ENCODE measurements at places on chromosomes 16 and 17. TPM values are rescaled to one million over a fixed set of nuclear protein-coding genes. Genes with fewer than 3 reads are reported as not detected.
A peak's percentile ranks its signal among the peaks of the same experiment; 100 is the strongest.

DNA sequence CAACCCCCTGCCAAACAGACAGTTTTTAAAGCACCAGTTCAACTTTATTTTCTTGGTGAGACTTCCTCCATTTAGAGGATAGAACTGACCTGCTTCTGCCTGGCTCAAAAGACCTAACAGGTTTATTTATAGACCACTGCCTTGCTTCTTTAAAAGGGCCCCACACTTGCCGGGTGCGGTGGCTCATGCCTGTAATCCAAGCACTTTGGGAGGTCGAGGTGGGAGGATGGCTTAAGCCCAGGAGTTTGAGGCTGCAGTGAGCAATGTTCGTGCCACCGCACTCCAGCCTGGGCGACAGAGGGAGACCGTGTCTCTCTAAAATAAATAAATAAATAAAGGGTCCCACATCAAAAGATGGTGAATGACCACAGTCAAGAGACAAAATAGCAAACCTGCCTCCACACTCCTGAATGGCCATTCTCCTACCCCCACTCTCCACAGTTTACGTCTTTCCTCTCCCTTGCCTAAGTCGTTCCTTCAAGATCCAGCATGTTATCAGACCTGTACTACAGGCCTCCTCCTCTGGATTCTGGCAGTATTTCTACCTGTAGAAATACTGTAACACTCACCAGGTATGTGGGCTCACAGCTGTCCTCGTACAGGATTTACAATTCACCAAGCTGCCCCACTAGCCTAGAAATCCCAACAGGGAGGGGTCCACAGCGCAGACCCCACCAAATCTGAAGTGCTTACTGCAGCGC lies 95.6 kb downstream of the SMG6 start:
- DNase-seq, result no peak

DNA sequence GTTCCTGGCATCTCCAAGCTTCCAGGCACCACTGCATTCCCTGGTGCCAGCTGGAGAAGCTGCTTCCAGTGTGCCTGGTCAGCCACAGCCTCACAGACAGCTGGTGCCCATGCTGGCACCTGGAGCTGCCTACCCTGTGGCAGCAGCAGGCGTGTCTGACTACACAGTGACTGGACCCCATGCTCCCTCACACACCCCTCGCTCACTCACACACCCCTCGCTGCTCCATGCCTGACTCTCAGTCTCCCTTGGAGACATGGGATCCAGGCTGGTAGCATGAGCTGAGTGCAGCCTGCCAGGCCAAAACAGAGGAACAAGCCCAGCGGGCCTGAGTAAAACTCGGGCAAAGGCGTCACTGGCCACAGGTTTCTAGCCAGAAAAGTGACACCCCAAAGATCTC lies 59.1 kb upstream of the SMIM36 start:
- DNase-seq, result no peak

GRCh38 chr17:64120159-64120810 lies 9.7 kb downstream of the ERN1 start:
- no peak for DNase-seq

- DNase-seq, result no peak
Measured at GRCh38 chr17:35018814-35019213, 38.5 kb downstream of the LIG3 start.

DNA sequence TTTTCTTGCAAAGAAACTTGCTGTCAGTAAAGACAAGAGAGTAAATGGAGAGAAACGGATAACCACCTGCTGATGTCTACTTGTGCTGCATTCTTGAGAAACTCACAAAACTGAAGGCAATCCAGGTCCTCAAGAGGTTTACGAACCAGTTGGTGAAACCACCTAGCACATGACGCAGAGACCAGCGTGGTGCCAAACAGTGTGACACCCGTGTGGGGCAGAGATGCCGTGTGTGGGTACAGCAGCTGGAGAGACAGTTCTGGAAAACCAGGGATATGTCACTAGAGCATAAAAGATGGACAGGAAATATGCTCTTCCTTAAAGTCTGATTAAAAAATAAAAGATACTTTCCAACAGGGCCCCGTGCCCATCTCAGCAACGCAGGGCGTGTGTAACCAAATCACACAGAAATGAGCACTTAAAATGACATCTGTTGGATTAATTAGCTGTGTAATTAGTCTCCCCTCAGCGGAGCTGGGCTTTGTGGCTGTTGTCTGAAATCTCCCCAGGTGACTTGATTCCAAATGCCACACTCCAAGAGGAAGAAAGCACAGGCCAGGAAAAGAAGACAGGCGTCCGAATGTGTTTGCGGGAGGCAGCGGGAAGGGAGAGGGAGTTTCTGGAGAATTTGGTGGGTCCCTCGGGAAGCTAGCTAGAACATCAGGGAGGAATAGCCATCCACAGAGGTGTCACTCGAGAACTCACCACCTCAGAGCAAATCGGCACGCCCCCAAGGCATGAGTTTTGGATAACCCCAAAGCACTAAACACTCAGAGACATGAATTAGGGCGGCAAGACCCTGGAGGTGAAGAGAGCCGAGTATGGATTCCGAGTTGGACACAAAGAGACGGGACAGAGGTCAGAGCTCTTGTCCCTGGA lies 109.8 kb downstream of the ZFHX3 start:
- no peak for DNase-seq

GRCh38 chr16:57639172-57639887 lies 10.9 kb downstream of the ADGRG1 start:
- DNase-seq, result peak; percentile 51

- peak; percentile 16 for DNase-seq
Measured at GRCh38 chr16:23504453-23505179, 5.7 kb downstream of the GGA2 start.

DNA sequence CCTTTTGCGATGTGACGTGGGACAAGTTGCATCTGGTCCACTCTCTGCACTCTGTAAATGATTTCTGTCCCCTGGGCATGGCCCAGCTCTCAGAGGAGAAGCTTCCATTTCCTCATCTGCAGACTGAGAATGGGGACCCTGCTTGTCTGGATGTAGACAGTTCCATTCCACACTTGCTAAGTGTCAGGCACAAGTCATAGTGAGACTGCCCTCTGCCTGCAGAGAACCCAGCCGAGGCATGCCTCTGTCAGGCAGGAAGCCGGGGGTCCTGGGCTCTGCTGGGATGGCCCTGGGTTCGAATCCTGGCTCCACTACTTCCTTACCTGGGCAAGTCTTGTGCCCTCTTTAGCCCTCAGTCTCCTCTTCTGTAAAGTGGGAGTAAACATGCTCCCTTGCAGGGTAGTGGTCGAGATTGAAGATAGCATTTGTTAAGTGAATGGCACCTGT lies 4.1 kb downstream of the MAP2K3 start:
- no peak for DNase-seq

DNA sequence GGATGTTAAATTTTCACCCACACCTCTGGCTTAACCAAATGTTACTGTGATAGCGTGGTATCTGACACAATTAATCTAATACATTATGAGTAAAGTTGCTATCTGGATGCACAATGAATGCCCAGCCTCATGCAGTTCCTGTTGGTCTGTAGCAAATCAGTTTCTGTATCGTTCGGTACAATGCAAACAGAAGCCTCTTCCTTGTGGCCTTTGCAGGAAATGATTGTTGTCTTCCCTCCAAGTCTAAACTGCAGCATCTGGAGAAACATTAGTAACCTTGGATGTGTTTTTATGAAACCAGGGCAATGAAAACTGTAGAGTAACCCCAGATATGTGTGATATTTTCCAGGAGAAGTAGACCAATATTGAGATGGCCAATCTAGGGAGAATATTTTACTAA lies 46.8 kb downstream of the CYB561 start:
- DNase-seq, result no peak

DNA sequence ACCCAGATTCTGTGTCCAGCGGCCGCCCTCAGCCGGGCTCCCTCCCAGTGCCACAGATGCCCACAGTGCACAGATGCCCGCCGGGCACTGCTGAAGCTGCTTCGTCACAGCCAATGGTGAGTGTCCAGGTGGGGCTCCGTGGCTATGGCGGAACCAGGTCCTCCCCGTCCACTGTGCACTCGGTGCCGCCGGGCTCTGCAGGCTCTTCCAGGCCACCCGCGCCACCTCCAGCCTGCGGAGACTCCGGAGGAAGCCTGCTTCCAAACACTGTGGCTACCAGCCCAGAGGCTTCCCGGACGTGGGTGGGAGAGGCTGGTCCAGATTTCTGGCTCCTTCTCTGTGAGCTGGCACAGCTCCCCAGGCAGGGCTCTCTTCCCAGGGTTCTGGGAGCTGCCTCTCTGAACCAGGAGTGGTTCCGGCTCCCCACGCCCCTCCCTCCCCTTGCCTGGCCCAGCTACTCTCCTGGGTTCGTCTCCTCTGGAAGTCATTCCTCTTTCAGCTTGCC lies 2.8 kb upstream of the PYCR1 start:
- peak; percentile 70 for DNase-seq

- DNase-seq, result no peak
Measured at GRCh38 chr16:17364319-17365210, 106.2 kb downstream of the XYLT1 start.

DNA sequence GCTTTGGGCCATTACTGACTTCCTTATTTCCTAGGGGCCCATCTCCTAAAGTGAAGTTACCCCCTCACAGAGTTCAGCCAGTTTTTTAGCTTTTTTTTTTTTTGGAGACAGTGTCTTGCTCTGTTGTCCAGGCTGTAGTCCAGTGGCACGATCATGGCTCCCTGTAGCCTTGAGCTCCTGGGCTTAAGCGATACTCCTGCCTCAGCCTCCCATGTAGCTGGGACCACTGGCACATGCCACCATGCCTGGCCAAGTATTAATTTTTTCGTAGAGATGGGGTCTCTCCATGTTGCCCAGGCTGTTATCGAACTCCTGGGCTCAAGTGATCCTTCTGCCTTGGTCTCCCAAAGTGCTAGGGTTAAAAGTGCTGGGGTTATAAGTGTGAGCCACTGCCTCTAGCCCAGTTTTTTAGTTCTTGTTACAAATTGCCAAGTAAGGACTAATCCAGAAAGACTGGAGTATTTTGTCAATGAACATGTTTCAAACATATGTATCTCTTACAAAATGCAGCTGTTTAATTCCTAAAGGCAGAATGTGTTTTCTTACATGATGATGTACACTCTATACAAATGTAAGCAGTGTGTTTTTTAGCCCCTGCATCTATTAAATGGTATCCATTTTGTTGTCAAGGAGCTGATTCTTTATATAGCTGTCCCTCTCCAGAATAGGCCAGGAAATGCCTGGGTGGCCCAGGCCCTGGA lies 49.1 kb upstream of the IL34 start:
- no peak for DNase-seq

GRCh38 chr16:14502256-14502875 lies 127.7 kb downstream of the PARN start:
- no peak for DNase-seq

DNA sequence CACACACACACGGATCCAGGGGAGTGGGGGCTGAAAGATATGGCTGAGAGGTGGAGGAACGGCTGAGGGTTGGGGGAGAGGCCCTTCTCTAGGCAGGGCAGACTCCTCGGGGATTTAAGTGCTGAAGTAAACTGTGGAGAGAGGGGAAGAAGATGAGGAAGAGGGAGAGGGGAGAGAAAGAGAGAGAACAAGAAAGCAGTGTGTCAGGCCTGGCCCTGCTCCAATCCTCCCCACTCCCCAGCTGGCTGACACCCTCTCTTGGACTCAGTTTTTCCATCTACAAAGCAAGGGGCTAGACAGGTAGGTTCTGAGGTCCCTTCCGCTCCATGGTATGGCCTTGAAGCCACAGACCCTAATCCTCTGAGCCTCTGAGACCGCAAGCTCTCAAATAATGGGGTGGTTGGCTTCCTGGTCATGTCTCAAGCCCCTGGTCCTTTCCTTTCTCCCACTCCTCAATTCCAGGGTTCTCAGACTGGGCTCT lies 2.0 kb downstream of the VAMP2 start:
- DNase-seq, result no peak

GRCh38 chr16:85986931-85987749 lies 88.2 kb downstream of the IRF8 start:
- no peak for DNase-seq

GRCh38 chr16:49827805-49828438 lies 28.0 kb downstream of the ZNF423 start:
- DNase-seq, result peak; percentile 40

- DNase-seq, result no peak
Measured at GRCh38 chr16:6835941-6836340, 496.7 kb upstream of the RBFOX1 start.

GRCh38 chr16:87575027-87575804 lies 27.1 kb upstream of the JPH3 start:
- DNase-seq, result no peak

DNA sequence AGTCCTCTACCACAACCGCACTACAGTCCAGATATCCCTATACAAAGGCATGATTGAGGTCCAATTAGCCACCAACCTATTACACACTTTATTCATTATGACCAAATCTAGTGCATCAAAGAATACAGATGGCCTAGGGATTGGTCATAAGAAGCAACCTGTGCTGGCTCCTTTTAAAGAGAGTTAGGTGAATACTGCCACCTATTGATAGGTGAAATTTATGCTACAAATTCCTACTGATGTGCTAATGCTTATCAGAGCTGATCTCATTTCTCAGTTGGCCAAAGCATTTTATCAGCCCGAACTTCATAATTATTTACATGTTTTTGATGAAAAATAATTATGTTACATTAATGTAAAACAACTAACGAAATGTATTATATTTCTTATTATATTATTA lies 166.3 kb downstream of the ANKFN1 start:
- DNase-seq, result no peak

DNA sequence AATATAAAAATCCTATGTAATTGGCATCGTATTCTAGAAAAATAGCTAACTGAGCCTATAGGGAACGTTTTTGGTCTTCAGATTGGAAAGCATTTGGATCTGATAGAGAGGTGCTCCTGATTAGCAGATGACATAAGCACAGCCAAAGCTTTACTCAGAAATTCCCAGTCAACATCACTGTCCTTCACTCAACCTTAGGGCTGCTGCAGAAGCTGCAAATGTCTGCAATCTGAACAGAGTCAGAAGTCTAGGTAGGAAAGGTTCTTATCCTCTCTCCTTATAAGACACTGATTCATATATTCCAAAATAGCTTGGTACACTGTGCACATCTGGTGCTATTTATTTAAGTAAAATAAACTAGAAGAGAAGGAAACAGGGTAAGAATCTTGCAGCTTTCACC lies 19.2 kb downstream of the STRADA start:
- no peak for DNase-seq

Gene VPS35L
- polyA plus RNA-seq, result 15.0 TPM

Gene PHF23
- 16.1 TPM for polyA plus RNA-seq

Gene GJD3
- 0.88 TPM for polyA plus RNA-seq

Gene ASPHD1
- not detected for polyA plus RNA-seq

Gene TEX14
- polyA plus RNA-seq, result 0.07 TPM

Gene NGFR
- 6.4 TPM for polyA plus RNA-seq

Gene PRKCB
- polyA plus RNA-seq, result 0.30 TPM

Gene NPIPA3
- 0.94 TPM for polyA plus RNA-seq

Gene HERPUD1
- 151 TPM for polyA plus RNA-seq

Gene HES7
- polyA plus RNA-seq, result 0.91 TPM

Gene CMTM4
- polyA plus RNA-seq, result 4.6 TPM

Gene OVCA2
- 43.3 TPM for polyA plus RNA-seq

Gene CACNA1G
- polyA plus RNA-seq, result 0.22 TPM

Gene SHPK
- 2.3 TPM for polyA plus RNA-seq

Gene CDIP1
- polyA plus RNA-seq, result 28.2 TPM
